ENCODE measurements at places on chromosomes 6 and 20.

- peak; percentile 72 for DNase-seq
These were observed 25.1 kb downstream of the GPR63 start for GRCh38 chr6:96812077-96812703.

DNA sequence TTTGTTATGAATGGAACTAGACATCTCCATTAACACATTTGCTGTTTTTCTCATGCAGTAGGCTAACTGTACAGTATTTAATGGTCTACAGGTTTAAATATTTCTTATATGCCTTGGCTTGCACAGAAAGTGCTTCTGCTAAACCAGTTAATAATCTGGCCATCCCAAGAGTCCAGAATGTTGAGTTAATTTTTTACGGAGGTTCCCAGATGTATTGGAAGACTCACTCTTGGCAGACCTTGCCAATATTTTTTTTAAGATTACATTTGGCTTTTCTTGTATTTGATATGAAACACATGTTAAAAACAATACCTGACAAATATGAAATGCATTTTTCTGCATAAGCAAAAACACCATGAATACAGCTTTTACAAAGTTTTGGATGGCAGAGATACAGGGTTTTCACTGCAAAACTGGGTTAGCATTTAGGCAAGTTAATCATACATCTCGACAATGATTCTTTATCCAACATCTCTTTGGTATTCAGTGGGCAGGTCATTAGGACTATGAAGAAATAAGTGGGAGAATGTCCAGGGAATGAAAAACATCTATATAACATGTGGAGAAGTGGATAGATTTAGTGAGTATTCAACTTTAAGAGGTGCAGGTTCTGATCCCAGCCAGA, 94.0 kb downstream of the SGK1 start:
- no peak for DNase-seq

GRCh38 chr6:167668754-167669552, 157.8 kb upstream of the AFDN start:
- no peak for DNase-seq

DNA sequence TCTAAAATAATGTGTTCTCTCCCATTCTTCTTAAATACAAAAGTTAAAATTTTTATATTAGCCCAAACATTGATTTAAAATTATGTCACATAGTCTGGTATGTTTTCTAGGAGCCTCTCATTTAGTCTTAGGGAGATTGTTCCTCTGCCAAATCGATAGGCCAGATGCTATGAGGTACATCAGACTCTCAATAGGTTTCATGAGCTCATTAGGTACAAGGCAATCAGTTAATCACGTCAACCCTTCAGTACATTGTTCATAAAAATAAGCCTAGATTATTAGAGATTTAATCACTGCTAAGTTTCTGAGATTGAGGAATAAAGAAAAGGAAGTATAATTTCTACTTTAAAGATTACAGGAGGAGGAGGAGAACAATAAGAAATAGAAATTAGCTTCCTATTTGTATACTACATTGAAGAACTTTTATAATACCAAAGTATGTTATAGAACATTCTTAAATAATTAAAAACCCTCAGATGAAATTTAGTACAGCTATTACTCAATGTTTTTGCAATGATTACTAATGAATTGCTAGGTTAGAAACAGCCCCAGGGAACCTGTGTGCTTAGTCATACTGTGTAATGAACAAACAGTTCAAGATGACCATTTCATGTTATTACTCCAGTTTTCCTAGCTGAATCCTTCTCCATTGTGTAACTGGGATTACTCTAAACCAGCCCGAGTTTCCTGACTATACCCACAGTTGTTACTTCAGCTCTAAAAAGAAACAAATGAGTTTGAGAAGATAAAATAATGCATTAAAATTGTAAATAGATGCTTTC, 117.0 kb downstream of the BMP5 start:
- DNase-seq = no peak

DNA sequence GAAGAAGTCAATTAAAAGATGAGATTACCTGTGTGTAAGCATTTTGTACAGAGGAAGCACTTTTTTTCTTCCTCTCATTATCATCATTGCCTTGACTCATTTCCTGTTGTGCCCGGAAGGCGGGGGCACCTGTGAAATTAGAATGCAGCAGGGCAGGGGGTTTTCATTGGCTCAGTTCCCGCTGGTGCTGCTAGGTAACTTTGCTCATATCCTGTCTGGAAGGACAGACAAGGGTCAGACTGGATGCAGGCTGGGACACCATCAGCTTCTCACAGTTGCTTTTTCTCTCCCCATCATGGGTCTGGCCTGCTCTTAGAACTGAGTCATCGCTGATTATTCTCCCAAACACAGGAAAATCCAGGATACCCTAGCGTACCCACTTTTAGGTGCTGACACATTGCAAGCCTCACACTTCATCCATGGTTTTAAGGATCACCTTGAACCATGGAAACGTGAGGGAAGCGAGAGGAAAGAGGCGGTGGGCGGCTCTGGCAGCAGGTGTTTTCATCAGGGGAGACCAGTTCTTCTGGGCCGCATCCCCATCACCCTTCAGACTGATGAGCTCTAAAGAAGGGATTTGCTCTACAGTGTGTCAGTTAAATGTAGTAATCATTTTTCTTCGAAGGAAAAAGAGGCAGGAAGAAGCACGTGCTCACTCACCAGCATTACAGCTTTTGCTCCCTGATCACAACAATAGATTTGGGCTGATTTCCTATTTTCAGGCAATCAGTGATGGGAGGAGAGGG, 195.7 kb upstream of the SASH1 start:
- DNase-seq = no peak

- no peak for DNase-seq
These were observed 21.1 kb downstream of the ABHD12 start for GRCh38 chr20:25369529-25369928.

- DNase-seq = no peak
These were observed 800.7 kb downstream of the MAFB start for GRCh38 chr20:39888310-39888709.
